SJSA1 (cell line): ENCODE measurements at places on chromosomes 1 and 21. TPM values are rescaled to one million over a fixed set of nuclear protein-coding genes. Genes with fewer than 3 reads are reported as not detected.

PPM1J gene
- total RNA-seq: not detected in 2 replicates

OLFML3 gene
- total RNA-seq: 55.2 and 58.2 TPM in 2 replicates

PADI4 gene
- total RNA-seq: not detected in 2 replicates

CD1D gene
- not detected in 2 replicates for total RNA-seq

CRP gene
- not detected in 2 replicates for total RNA-seq

GRCh38 chr1:11026052-11026451 is 13.6 kb downstream of the TARDBP start:
- H3K4me3 ChIP-seq: no peak overlapping the region
- H3K27ac ChIP-seq: no peak overlapping the region
- DNase-seq: no peak
- peaks cover 83% of the 10 kb centered on the region for H3K36me3 ChIP-seq
- H3K27me3 ChIP-seq: no peaks in the 10 kb centered on the region

- H3K36me3 ChIP-seq: no peaks in the 10 kb centered on the region
- H3K4me1 ChIP-seq: no peaks in the 10 kb centered on the region
- no peak for DNase-seq
- no peak overlapping the region for H3K27ac ChIP-seq
- H3K27me3 ChIP-seq: no peaks in the 10 kb centered on the region
Observed at GRCh38 chr1:193726722-193727121, 540.3 kb upstream of the B3GALT2 start.

DNA sequence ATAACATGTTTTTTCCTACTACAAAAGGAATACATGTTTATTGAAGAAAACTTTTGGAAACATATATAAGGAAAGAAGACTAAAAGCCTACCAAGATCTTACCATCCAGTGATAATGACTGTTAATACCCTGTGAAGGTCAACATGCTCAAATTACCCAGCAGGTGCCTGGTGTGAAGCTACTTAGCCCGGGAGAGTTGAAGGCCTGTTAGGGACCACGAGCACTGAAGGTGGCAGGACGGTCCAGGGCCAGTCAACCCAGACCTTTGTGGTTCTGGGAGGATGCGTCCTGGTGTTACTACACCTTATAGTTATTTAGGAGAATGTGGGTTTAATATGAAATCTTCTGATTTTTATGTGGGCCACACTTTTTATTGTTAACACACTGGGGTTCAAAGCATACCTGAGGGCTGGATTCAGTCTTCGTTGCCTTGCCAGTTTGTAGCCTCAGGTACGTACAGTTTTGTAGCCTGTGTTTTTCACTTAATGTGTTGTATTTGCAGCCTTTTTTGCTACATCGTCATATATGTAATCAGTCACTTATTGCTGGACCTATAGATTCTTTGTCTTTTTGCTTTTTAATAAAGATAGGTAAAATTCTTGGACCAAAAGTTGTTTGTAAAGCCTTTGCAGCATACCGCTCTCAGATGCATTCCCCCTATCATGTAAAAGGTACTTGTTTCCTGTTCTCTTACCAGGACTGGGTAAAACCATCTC is 9.8 kb downstream of the ITSN1 start:
- no peaks in the 10 kb centered on the region for H3K27me3 ChIP-seq
- no peak overlapping the region for H3K27ac ChIP-seq
- peaks cover 5% of the 10 kb centered on the region; the same call in 1 of the 2 replicates for H3K36me3 ChIP-seq

DNA sequence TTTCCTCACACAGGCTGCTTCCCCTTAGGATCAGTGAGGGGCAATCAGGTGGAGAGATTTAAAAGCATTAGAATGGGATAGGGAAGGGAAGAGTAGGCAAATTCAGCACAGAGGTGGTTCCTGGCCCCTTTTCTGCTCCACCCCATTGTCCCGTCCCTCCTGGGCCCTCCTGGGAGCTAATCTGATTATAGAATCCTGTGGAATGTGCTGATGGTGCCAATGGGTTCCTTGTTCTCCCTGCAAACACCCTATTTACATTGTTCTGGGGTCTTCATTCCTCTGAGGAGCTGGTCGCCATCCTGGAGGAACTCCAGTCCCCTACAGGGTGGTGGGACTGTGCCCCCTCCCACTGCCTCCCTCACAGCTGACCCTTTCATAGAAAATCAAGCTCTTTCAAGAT is 34.4 kb upstream of the LRP8 start:
- peak; percentile 15 for DNase-seq
- H3K36me3 ChIP-seq: no peaks in the 10 kb centered on the region
- no peaks in the 10 kb centered on the region for H3K4me1 ChIP-seq
- no peak overlapping the region for H3K4me3 ChIP-seq

GRCh38 chr1:111989531-111990025 is at the start of gene KCND3:
Gene KCND3 (minus strand): TSS chr1:111989668.
- peak within 1 kb of the TSS; percentile 23 for H3K4me3 ChIP-seq
- H3K27ac ChIP-seq: no peak within 1 kb of the TSS
- H3K4me1 ChIP-seq: peaks cover 26% of the 10 kb centered on the region
- peaks cover 62% of the 10 kb centered on the region for H3K27me3 ChIP-seq

GRCh38 chr1:89821322-89822108 is 683 bp downstream of the LRRC8D start:
- peaks cover 31% of the 10 kb centered on the region for H3K27me3 ChIP-seq
- H3K4me3 ChIP-seq: peak overlapping the region; percentile 84
- H3K27ac ChIP-seq: no peak overlapping the region
- DNase-seq: peak; percentile 43

DNA sequence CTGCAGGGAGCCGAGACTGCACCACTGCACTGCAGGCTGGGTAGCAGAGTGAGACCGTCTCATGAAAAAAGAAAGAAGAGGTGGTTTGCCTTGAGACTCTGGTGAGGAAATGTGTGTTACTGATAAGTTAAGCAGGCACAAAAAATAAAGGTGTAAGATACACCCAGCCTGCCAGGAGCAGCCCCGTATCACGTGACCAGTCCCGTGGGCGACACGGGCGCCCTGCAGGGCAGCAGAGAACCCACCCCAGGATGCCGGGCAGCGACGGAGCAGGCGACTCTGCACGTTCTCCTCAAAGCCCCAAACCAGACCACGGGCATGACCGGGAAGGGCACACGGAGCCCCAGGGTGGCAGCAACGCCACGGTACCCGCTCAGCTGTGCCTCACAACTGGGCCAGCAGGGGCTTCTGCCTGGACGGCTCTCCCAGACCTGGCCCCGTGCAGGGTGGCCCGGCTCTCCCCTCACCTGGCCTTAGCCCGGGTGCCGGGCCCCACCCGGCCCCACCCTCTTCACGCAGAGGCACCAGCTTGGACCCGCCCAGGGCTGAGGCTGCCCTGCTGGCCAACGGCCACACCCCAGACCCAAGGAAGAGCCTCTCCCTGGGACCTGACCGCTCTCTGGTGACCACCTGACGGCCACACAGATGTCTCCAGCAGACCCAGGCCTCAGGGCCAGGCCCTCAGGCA is 8.1 kb upstream of the TNFRSF4 start:
- no peaks in the 10 kb centered on the region for H3K4me1 ChIP-seq
- no peaks in the 10 kb centered on the region for H3K27me3 ChIP-seq
- H3K4me3 ChIP-seq: no peak overlapping the region
- no peak overlapping the region for H3K27ac ChIP-seq
- H3K36me3 ChIP-seq: peaks cover 91% of the 10 kb centered on the region
- DNase-seq: no peak

DNA sequence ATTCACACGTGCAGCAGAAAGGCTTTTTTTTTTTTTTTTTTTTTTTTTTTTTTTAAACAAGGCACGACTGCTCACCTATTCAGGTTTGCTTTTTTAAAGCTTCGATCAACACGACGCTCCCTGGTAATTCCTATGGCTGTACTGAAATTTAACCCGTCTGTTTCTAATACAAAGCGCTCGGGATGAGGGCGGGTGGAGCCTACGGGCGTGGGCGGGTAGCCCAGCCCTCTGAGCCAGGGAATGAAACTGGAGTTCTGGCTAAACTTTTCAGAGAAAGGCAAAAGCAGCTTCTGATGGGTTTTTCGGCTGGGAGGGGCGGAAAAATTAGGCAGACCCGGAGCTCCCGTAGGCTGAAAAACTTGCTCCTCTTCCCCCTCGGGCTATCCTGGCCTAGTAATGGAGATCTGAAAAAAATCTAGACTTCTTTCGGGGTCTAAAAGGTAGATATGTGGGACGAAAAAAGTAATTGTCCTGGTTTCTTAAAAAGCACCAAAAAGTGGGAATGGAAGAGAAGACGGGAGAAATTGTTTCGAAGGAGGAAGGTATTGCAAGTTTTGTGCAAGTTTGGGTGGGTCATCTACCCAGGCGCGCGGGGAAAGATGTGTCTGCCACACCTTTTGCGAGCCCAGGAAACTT is 7.4 kb downstream of the NR5A2 start:
- no peaks in the 10 kb centered on the region; the same call in 1 of the 2 replicates for H3K36me3 ChIP-seq
- H3K4me3 ChIP-seq: no peak overlapping the region
- no peak for DNase-seq
- no peak overlapping the region for H3K27ac ChIP-seq
- peaks cover 11% of the 10 kb centered on the region for H3K4me1 ChIP-seq
- H3K27me3 ChIP-seq: peaks cover 74% of the 10 kb centered on the region

DNA sequence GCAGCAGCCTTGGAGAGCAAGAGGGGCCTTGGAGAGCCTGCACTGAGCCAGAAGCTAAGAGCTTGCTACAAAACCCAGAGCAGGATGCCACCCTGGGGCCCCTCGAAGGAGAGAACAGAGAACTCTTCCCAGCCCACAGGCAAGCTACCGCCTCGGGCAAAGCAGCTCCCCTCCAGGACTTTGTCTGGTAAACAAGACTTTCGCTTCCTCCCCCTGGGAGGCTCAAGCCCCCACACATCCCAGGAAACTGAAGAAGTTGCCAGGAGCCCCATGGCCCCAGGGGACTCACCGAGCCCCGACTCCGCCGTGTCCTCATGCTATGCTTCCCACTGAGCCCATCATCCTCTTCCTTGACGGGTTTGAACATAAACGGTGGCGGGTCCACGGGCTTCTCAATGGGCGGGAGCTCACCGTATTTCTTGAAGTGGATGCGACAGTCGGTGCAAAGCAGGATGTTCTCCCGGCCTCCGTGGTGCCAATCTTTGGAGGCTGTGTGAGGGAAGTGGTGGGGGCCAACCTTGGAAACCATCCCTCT is 45.9 kb downstream of the SLC45A1 start:
- no peak overlapping the region for H3K4me3 ChIP-seq
- DNase-seq: no peak
- peaks cover 64% of the 10 kb centered on the region for H3K36me3 ChIP-seq

DNA sequence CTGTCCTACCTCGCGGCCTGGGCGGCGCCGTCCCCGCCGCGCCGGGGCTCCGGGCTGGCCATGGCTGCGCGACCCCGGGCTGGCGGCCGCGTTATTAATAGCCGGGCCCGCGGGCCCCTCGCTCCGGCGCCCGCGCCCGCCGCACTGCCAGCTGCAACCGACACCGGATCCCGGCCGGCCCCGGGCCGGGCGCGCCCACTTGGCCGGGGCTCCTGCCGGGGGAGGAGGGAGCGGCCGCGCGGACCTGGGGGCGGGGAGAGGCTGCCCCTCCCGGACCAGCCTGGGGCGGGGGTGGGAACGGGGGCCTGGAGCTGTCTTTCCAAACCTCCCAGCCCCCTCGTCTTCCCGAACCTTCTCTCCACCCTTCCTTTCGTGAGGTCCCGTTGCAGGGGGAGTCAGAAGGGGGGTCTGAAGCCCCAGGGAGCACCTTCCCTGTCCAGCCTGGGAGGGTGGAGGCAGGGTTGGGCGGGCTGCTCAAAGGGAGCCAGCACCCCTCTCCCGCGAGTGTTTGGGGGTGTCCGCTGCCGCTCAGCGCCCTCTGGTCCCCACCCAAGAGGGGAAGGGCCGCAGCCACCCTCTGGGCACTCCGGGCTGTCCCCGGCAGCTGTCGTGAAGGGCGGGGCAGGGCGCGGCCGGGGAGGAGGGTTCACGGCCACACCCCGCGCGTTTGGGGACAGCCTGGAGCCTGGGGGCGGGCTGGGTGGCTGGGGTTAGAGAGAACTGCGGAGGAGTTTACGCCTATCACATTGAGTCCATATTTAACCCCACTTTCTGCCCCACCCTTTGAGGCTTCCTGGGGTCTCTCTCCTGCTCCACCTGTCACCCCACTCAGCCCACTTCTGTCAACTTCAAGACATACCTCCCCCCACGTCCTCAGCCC is at the start of gene SYNC:
TSS of gene SYNC (minus strand) at position 172 of the 880 bp plus-strand sequence. CDS start at position 62, 110 bp downstream.
- peak within 1 kb of the TSS; percentile 97 for H3K27ac ChIP-seq
- H3K4me3 ChIP-seq: peak within 1 kb of the TSS; percentile 75
- peaks cover 69% of the 10 kb centered on the region for H3K4me1 ChIP-seq
- peak; percentile 98 for DNase-seq
- no peaks in the 10 kb centered on the region for H3K27me3 ChIP-seq

GRCh38 chr1:43982808-43983207 is 3.8 kb downstream of the B4GALT2 start:
- peaks cover 64% of the 10 kb centered on the region for H3K36me3 ChIP-seq
- no peak overlapping the region for H3K4me3 ChIP-seq
- H3K27ac ChIP-seq: no peak overlapping the region
- no peak for DNase-seq
- H3K27me3 ChIP-seq: no peaks in the 10 kb centered on the region

DNA sequence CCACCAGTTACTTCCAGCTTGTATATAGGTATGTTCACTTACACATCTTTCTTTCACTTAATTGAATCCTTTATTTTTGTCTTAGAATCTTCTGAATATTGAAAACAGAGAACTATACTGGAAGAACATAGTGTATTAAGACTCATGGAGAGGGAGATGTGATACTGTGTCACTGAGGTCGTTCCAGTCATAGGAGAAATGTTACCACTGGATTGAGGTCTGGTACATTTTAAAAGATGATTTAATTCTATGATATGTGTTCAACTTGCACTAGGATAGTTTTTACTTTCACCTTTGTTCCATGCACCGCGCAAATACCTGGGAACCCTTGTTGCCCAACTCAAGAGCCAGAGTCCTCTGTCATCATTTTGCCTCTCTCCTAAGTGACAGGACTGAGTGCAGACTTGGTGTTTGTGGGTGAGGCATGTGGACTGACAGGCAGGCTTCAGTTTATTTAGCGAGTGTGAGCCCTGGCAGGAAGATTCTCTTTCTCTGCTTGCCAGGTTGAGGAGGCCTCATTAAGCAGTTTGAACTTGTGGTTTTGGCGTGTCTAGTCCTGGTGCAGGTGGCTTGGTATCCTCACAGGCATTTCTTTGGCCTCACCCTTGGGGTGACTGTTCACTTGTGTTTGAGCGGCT is 63.7 kb downstream of the DYRK1A start:
- H3K4me3 ChIP-seq: no peak overlapping the region
- 0 out of 2 replicates have a peak, but pooled peaks cover 3% of the 10 kb centered on the region for H3K4me1 ChIP-seq
- no peak overlapping the region for H3K27ac ChIP-seq

DNA sequence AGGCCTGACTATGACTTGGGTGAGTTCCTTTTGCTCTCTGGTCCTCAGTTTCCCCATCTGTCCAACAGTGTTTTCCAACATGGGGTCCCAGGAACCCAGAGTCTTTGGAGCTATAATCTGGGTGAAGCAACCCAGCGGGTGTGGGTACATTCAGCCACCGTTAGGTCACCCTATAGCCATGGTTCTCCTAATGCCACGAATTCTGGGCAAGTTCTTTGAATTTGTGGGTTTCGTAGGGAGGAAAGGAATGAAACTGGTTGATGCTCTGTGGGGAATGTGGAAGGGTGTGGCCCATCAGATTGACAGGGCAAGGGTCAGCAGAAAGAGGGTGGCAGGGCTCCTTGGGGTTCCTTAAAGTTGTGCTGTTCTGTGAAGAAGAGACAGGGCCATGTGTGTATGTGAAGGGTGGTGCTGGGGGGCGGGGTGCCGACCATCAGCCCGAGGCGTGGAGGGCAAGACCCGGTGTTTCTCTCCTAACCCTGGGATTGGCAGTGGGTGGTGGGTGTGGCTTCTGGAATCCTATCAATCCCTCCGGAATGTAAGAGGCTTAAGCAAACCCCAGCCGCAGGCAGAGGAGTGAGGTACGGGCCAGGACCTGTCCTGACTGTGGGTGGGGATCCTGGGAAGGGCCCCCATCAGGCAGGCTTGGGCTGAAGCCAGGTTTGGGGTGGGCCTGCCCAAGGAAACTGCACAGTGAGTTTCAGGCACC is 35.5 kb upstream of the ZNF362 start:
- no peaks in the 10 kb centered on the region for H3K27me3 ChIP-seq
- no peaks in the 10 kb centered on the region for H3K36me3 ChIP-seq
- no peak overlapping the region for H3K27ac ChIP-seq
- H3K4me3 ChIP-seq: no peak overlapping the region
- no peak for DNase-seq
- H3K4me1 ChIP-seq: peaks cover 18% of the 10 kb centered on the region
